Stimulated activated CD8-positive, alpha-beta memory T cell treated with anti-CD3 and anti-CD28 coated beads, Interleukin-2, amount 100 ng/mL, for 48 hours (primary cell): ENCODE measurements at places on chromosomes 12 and 14.

- no peak for DNase-seq
These were observed 14.0 kb downstream of the CCER1 start for GRCh38 chr12:90940872-90941499.

GRCh38 chr14:94132285-94132887 lies 3.0 kb upstream of the IFI27L2 start:
- DNase-seq: peak; percentile 21

- DNase-seq: no peak
These were observed 37.7 kb downstream of the RASAL1 start for GRCh38 chr12:113097716-113098440.

GRCh38 chr12:118436002-118436730 lies 59.8 kb downstream of the SUDS3 start:
- no peak for DNase-seq

DNA sequence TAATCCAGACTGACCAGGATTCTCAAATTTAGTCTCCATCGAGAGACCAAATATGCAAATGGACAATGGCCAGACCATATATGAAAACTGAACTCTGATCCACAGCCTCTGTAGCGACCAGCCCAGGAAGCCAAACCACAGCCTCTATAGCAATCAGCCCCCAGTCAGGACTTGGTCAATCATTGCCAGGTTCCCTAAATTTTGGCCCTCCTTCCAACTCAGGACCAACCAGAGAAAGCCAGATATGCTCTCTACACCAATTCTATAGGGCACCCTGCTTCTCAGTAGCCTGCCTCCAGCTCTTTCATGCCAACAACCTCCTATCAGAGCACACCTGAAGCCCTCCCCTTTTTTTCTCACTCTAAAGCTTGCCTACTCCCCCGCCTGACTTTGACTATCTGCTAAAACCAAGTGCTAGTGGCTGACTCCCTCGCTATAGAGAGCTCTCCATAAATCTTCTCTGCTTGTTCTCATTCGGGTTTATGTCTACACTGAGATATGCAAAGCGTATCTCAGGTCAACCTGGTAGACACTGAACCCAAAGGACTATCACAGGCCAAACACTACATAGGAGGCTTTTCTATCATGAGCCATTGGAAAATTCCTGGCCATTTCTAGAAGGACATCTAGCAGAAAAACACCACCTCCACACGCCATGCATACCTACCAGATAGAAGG lies 110.5 kb upstream of the FUT8 start:
- no peak for DNase-seq

GRCh38 chr12:54162741-54163140 lies 26.0 kb downstream of the SMUG1 start:
- DNase-seq: no peak

GRCh38 chr14:75427482-75428229 lies at the start of gene JDP2:
Gene JDP2 (plus strand): TSS chr14:75428022. CDS start chr14:75437921, 9,899 bp downstream.
- no peak for DNase-seq

DNA sequence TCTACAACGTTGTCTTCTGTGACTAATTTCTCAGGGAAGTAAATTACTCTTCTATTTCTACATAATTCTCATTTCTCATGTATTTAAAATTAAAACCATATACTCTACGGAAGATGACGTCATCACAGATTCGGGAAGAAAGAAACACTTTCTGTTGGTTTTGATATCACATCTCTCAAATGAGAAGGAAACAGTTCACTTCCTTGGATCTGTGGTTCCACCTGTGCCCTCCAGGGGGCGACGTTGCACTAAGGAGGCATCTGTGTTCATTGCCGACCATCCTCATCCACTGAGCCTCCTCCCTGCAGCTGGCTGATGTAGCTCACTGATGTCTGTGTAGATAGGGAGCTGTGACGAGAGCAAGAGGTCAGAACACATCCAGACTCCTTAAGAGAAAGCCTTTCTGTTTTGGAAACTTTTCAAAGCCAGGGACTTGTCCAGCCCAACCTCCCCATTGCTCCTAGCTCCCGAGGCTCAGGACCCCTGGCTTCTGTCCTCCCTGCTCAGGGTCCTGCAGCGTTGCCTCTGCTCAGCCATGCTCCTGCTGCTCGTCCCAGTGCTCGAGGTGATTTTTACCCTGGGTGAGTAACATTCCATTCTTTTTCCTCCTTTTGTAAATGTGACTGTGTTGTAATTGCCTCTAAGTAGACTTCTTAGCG lies 172.7 kb upstream of the OR4E1 start:
- peak; percentile 58 for DNase-seq
